ENCODE measurements at places on chromosomes 3 and 15.

DNA sequence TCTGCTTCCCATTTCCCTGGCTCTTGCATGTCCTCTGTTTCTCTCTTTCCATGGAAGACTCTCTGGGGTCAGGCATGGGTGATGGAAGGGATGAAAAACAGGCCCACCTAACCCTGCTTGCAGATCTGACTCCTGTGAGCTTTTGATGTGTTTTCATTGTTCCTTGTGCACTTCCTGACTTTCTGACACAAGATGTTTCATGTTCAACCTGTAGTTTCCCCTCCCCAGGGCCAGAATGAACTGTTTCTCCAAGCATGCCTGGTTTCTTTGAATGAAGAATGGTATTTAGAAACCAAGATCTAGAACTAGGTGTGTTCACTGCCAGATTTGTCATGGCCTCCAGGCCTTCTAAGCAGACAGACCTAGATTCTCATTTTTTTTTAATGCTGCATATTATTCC lies 36.1 kb upstream of the CRTC3 start:
- peaks cover 7% of the 10 kb centered on the region for H3K4me1 ChIP-seq
- H3K27me3 ChIP-seq: no peaks in the 10 kb centered on the region
- H3K36me3 ChIP-seq: peaks cover 92% of the 10 kb centered on the region
- no peak for DNase-seq
- H3K4me3 ChIP-seq: no peak overlapping the region

GRCh38 chr15:47586653-47587224 lies 130.6 kb upstream of the SEMA6D start:
- DNase-seq: no peak
- H3K4me1 ChIP-seq: no peaks in the 10 kb centered on the region
- no peak overlapping the region for H3K27ac ChIP-seq
- no peaks in the 10 kb centered on the region for H3K27me3 ChIP-seq
- no peaks in the 10 kb centered on the region for H3K36me3 ChIP-seq

GRCh38 chr3:20322085-20322484 lies 136.1 kb upstream of the SGO1 start:
- no peak for DNase-seq
- H3K36me3 ChIP-seq: no peaks in the 10 kb centered on the region

DNA sequence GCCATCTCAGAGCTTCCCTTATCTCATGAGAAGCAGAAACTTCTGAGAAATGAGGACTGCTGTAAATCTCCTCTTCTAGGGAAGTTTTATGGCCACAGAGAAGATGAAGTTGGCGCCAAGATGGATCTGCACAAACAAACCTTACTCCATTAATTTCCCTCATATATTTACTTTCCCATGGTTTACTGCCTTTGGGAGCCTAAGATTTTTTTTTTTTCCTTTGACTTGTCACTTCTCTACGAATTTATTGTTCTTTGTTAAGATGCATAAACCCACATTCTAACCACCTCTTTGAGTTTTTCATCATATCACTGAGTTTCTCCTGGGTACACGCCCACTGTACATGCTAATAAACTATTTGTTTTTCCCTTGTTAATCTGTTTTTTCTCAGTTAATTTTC lies 21.5 kb upstream of the NPTN start:
- H3K36me3 ChIP-seq: no peaks in the 10 kb centered on the region
- H3K4me3 ChIP-seq: no peak overlapping the region
- no peak for DNase-seq

GRCh38 chr15:50190723-50191122 lies 8.7 kb downstream of the SLC27A2 start:
- no peaks in the 10 kb centered on the region for H3K36me3 ChIP-seq
- H3K4me1 ChIP-seq: no peaks in the 10 kb centered on the region
- H3K27me3 ChIP-seq: no peaks in the 10 kb centered on the region
- DNase-seq: no peak

GRCh38 chr3:156659260-156659659 lies 15.1 kb upstream of the TIPARP start:
- no peaks in the 10 kb centered on the region for H3K36me3 ChIP-seq
- H3K4me1 ChIP-seq: peaks cover 4% of the 10 kb centered on the region
- no peaks in the 10 kb centered on the region for H3K27me3 ChIP-seq

GRCh38 chr3:52890735-52891134 lies 6.6 kb downstream of the STIMATE start:
- peaks cover 12% of the 10 kb centered on the region for H3K36me3 ChIP-seq
- peak; percentile 22 for DNase-seq
- H3K4me3 ChIP-seq: no peak overlapping the region
- no peak overlapping the region for H3K27ac ChIP-seq
- no peaks in the 10 kb centered on the region for H3K27me3 ChIP-seq

GRCh38 chr3:181808053-181808452 lies 96.3 kb downstream of the SOX2 start:
- no peaks in the 10 kb centered on the region for H3K36me3 ChIP-seq
- H3K4me3 ChIP-seq: no peak overlapping the region
- no peak overlapping the region for H3K27ac ChIP-seq
- no peaks in the 10 kb centered on the region for H3K27me3 ChIP-seq
- H3K4me1 ChIP-seq: no peaks in the 10 kb centered on the region

- H3K27me3 ChIP-seq: no peaks in the 10 kb centered on the region
- no peaks in the 10 kb centered on the region for H3K36me3 ChIP-seq
- no peak overlapping the region for H3K27ac ChIP-seq
- no peaks in the 10 kb centered on the region for H3K4me1 ChIP-seq
- H3K4me3 ChIP-seq: no peak overlapping the region
- no peak for DNase-seq
Measured at GRCh38 chr3:38099518-38099917, 37.4 kb downstream of the ACAA1 start.

DNA sequence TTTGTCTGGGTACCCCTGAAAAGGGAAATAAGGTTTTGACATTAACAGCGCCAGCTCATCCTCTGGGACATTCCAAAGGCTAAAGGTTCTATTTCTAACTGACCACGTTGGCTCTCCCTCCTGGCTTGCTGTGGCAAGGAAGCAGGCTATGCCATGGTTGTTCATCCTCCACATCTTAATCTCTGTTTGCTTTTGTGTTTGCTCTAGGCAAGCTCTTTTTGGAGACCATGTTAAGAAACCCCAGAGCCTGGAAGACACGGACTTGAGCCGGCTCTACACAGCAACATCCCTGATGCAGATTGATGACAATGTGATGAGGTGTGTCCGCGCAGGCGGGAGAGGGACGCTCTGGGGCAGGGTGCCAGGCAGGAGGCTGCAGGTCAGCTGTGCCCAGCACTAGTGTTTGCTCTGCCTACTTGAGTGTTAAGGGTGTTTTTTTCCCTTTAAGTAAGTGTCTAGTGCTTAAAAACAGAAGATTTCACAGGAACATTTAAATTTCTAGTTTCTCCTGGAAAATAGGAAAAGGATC lies 33.3 kb downstream of the RLBP1 start:
- H3K27me3 ChIP-seq: no peaks in the 10 kb centered on the region
- H3K27ac ChIP-seq: no peak overlapping the region
- H3K4me1 ChIP-seq: no peaks in the 10 kb centered on the region
- no peak for DNase-seq
- peaks cover 81% of the 10 kb centered on the region for H3K36me3 ChIP-seq

DNA sequence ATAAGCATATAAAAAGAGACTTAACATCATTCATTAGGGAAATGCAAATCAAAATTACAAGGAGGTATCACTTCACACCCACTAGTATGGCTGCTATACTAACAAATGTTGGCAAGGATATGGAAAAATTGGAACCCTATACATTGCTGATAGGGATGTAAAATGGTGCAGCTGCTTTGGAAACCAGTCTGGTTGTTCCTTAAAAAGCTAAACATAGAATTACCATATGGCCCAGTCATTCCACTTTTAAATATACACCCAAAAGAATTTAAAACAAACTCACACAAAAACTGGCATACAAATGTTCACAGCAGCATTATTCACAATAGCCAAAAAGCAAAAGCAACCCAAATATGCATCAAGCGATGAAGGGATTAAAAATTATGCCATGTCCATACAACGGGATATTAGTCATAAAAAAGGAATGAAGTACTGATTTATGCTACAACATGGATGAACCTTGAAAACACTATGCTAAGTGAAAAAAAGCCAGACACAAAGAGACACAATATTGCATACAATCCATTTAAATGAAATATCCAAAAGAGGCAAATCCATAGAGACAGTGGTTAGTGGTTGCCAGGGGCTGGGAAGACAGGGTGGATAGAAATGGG lies 118.3 kb downstream of the OSBPL10 start:
- H3K4me3 ChIP-seq: no peak overlapping the region
- H3K4me1 ChIP-seq: no peaks in the 10 kb centered on the region
- H3K27ac ChIP-seq: no peak overlapping the region
- DNase-seq: no peak
- no peaks in the 10 kb centered on the region for H3K36me3 ChIP-seq
